ENCODE measurements at places on chromosomes 3 and 15. TPM values are rescaled to one million over a fixed set of nuclear protein-coding genes. Genes with fewer than 3 reads are reported as not detected.

GRCh38 chr15:82140886-82141285 is 95.1 kb upstream of the MEX3B start:
- DNase-seq: no peak

DNA sequence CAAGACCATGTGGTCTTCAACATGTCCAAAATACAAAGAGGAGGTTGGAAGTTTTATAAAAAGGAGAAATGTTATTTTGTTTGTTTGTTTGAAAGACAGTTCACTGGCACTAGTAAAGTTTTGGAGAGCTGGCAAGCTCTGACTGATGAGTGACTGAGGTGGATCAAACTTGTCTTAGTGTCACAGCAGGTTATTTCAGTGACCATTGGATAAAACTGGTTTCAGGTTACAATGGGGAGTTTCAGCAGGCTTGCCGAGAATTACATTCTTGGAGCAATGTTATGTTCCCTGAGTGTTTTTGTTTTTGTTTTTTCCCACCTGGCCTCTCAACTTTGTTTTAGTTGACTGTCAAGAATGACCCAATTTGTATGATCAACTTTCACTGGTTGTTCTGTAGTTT is 414.5 kb upstream of the ARHGEF26 start:
- no peak for DNase-seq

DNA sequence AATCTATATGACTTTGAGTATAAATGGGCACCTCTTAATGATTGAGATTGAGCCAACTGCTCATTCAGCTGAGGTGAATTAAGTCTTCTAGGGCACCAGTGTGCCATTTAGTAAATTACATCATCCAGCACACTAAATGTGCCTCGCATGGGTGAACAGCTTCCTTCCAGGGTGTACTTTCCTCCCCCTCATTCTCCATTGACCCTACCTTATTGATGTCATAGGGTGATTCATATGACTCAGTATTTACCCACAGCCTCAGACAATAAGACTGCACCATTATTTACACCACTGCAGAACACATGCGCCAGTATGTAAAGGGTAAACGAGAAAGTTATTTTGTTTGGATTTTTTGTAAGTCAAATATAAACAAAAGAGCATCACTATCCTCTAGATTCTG is 185.2 kb upstream of the ARL6 start:
- no peak for DNase-seq

- DNase-seq: no peak
Measured at GRCh38 chr3:55198554-55198953, 270.7 kb upstream of the LRTM1 start.

Gene PPP1R14D
- polyA plus RNA-seq: not detected

GRCh38 chr3:47015151-47015550 is 35.7 kb downstream of the NBEAL2 start:
- DNase-seq: no peak

DNA sequence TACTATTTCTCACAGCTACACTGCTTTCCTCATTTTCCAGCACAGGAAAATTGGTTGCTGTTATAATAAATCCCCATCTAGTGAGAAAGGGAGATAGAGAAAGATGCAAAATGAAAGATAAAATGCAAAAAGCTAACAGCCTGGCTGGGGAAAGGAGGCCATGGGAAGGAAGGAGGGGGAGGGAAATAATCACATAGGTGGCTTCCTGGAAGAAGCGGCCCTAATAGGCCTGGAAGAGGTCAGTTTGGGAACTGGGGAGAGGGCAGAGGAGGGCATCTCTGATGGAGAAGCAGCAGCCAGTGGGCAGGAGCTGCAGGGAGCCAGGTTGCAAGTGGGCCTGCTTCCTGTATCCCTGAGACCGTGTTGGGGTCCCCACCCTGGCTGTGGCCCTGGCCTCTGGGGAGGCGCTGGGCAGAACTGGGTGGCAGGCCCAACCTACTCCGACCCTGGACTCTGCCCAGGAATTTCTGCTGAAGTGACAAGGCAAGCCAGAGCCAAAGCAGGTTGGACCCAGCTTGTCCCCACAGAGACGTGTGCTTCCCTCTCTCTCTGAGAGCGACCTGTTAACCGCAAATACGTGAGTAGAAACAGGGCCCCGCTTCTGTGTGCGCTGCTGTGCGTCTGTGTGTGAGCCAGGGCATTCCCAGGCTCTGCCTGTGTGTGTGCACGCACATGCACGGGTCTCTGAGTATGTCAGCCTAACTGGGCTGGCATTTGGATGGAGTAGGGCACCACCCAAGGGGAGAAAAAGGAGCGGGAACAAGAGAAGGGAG is 1.9 kb downstream of the SLC28A1 start:
- DNase-seq: no peak

Gene DNAJA4
- polyA plus RNA-seq: 4.9 TPM

DNA sequence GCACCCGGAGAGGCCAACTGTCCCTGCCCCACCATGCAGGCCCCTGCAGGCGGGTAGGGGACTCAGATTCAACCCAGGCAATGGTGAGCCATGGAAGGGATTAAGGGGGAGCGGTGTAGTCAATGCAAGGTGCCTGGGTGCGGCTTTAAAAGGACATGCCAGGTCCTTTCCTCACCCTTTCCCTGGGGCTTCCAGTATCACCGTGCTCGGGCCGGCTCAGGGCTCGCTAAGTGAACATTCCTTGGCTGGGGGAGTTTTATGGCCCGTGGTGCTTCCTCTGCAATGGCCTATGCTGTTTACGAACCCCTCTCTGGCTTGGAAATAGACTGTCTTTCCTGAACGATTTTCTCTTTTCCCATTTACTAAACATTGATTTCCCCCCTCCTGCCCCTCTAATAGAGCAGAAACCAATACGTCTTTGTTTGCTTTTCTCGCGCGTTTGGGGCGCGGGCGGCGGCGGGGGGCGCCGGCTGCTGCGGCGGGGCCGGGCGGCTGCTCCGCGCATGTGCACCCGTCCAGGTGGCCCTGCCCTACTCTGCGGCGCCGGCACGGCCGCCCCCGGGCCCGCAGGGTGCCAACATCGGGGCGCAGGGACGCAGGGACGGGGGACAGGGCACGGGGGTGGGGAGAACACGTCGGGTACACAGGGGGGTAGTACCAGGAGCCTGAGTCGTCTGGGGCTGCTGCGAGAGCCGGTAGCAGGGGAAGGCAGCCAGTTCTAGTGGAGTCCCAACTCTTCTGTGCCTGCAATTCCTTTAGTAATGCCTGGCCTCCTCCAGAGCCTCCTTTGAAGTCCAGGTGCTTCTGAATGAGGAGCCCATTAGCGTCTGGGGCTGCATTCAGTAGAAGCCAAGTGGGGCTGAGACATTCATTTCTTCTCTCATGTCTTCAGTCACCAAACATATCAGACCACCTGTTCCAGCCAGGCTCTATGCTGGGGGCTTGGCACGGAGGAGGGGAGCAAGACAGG is 26.9 kb upstream of the CACNA2D2 start:
- no peak for DNase-seq

Gene LOXL1
- not detected for polyA plus RNA-seq

Gene RARB
- polyA plus RNA-seq: not detected

Gene MORC1
- not detected for polyA plus RNA-seq

GRCh38 chr15:34701536-34701935 is 53.3 kb downstream of the GJD2 start:
- DNase-seq: no peak

Gene PARL
- polyA plus RNA-seq: 107 TPM

Gene MIX23
- 0.77 TPM for polyA plus RNA-seq

Gene TMEM266
- not detected for polyA plus RNA-seq

GRCh38 chr15:78316283-78317083 is 17.1 kb upstream of the SKIC8 start:
- no peak for DNase-seq

DNA sequence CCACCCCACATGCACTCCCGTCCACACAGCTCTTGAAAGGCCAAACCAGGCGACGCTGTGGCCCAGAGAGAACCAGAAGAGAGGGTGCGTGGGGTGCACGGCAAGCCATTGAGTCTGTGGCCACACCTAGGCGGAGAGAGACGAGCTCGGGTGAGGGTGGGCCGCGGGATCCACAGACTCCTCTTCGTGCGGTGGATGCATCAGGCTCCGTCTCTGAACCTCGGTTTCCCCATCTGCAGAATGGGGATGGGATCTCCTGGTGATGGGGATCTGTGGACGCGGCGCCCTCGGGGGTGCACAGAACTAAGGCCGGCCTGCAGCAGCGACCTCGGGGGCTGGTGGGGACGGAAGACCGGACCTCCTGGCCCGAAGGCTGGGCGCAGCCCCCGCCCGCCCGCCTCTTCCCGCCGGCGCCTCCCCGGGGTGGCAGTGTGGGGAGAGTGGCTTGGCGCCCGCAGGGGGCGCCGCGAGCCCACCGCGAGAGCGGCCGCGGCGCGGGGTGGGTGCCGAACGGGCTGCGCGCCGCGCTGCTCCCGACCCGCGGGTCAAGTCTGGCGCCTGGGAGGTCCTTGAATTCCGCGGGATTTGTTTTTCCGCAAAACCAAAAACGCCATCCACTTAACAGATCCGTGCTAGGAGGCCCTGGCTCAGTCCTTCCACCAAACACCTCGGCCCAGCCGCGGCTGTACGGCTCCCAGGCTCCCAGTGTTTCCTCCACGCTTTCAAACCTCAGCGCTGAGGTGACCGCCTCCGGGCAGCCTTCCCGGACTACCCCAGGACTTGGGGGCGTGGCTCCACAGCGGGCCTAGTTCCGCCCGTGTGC is 13.2 kb upstream of the ADPGK start:
- peak; percentile 29 for DNase-seq

DNA sequence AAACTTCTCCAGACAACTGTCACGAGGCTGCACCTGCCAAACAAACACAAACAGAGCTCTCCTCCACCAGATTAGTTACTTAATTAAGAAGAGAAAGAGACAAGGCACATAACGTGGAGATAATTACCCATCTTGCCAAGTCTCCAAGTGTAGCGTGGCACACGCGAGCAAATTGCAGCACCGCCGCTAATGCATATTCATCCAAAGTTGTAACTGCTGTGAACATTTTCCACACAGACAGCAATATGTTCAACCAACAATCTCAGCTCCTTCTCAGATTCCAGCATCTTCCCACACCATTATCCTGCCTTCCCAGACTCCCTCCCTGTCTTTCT is 309.6 kb upstream of the TLE3 start:
- DNase-seq: no peak

GRCh38 chr3:26406636-26407035 is 215.9 kb upstream of the LRRC3B start:
- no peak for DNase-seq

DNA sequence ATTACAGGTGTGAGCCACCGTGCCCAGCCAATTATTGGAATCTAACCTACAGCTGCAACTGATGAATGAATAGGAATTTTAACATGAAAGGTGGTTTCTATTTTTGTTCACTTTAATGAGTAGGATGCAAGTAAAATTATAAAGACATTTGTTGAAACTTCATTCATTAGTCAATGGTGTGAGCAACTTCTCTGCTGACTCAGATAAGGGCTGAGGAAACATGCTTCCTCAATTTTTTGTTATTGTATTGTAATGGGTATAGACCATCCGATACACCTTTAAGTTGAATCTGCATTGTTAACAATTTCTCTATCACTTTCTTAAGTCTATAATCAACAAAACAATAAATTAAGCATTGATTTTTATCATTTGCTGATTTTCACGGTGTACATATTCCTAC is 127.8 kb downstream of the STAG1 start:
- no peak for DNase-seq

Measured in naive B cell (primary cell).